ENCODE measurements at places on chromosomes 16 and 17.

GRCh38 chr16:21159281-21159951 lies 942 bp downstream of the LDAF1 start:
- DNase-seq = peak; percentile 70

DNA sequence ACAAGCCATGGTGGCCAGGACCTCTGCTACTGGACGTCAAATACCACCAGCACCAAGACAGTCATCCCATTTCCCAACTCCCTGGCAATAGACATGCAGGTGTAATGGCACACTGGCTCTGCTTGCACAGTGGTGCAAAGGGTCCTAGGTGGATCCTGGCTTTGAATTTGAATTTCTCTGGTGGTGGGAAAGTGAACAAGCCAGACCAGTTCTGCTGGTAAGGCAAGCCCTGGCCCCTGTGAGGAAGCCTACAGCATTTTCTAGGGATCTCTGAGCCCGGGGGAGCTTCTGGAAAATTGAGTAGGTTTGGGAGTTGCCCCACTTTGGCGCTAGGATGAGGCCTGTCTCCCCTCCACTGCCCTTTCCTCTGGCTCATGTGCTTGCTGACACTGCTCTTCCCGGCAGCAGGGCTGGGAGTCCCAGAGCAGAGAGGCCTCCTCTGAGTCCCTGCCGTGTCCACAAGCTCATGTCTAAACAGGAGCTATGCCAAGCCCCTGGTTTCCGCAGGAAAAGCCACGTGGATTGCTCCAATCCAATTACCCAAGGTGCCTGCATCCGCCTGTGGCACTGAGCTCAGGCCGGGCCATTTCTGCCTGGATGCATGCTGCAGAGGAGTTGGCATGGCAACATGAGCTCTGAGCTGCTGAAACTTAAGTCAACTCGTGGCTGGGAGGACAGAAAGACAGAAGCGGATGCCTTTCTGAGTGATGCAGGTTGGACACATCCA lies 67.0 kb downstream of the PRMT7 start:
- peak; percentile 18 for DNase-seq

- no peak for DNase-seq
Observed at GRCh38 chr16:49189286-49189685, 92.4 kb downstream of the CBLN1 start.

DNA sequence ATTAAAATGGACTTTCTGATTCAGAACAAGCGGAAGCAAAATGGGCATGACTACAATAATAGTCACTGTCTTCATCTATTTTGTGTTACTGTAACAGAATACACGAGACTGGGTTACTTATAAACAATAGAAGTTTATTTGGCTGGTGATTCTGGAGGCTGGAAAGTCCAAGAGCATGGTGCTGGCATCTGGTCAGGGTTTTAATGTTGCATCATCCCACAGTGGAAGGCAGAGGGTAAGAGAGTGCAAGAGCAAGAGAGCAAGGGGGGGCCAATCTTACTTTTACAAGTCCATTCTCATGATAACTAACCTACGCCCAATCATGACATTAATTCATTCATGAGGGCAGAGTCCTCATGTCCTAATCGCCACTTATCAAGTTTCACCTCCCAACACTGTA lies 189.2 kb downstream of the TOX3 start:
- no peak for DNase-seq

DNA sequence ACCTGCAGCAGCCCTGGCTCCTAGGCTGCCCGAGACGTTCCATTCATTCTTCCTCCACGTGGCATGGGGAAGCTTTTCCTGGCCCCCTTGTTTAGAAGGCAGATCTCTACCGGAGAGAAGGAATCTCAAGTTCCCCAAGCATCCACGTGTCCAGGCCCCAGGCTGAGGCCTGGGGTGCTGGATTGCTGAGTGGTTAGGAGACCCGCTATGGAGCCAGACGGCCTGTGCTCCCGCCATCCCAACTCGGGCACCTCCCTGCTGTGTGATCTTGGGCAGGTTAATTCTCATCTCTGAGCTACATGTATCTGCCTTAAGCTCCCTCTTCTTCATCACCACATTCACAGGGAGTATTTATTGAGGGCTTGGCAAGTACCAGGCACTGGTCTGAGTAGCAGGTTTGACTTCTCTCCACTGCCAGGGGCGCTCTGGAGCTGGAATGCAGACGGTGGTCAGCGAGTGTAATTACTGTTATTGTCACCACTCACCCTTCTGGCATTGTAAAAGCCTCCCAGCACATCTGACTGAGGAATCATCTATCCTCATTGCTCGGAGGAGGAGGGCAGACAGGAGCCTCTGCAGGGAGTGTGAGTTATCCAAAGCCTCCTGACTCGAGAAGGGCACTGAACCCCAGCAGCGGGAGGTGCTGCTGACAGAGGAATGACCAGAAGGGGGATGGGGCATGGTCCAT lies 1.1 kb upstream of the ADGRG1 start:
- no peak for DNase-seq

GRCh38 chr17:71315568-71315967 lies 805.3 kb upstream of the SOX9 start:
- DNase-seq = no peak

DNA sequence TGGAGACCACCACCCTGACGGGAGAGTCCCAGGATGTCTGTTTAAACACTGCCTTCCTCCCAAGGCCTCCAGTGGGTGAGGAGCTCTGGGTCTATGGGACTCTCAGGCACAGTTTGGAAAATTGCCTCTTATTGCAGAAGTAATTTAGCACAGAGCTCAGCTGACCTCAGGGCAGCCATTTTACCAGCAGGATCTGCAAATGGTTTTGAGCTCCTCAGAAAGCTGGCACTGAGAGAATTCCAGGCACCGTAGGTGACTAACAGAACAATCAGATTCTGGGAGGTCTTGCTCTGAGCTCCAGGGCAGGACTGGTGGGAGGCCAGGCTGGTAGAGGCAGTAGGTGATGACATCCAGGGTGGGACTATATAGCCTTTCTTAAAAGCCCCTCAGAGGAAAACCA lies 17.3 kb upstream of the C16orf74 start:
- no peak for DNase-seq

GRCh38 chr17:2393174-2393953 lies 7.5 kb downstream of the MNT start:
- DNase-seq = peak; percentile 88

- no peak for DNase-seq
Observed at GRCh38 chr16:86568677-86569623, 2.3 kb downstream of the FOXC2 start.
